ENCODE measurements at places on chromosomes 16 and 17.

GRCh38 chr17:10130263-10130662, 68.1 kb downstream of the GAS7 start:
- DNase-seq: no peak

DNA sequence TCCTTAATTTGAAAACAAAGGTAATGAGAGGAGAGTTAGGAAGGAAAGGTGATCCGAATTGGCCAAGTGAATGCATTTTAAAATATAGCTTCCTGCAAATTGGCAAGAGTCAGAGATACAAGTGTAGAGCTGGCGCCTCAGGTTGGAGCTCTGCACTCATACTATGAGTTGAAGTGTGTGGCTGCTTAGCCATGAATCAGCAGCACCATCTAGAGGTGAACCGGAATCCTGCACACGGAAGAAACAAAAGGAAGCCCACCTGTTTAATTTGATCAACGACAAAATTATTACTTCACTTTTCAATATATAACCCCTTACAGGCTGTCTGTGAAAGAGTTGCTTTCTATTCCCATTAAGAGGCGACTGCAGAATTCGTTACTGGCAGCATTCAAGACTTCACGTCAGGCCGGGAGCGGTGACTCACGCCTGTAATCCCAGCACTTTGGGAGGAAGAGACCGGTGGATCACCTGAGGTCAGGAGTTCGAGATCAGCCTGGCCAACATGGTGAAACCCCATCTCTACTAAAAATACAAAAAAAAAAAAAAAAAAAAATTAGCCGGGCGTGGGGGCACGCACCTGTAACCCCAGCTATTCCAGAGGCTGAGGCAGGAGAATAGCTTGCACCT, 1253.7 kb upstream of the CDH8 start:
- DNase-seq: peak; percentile 7

DNA sequence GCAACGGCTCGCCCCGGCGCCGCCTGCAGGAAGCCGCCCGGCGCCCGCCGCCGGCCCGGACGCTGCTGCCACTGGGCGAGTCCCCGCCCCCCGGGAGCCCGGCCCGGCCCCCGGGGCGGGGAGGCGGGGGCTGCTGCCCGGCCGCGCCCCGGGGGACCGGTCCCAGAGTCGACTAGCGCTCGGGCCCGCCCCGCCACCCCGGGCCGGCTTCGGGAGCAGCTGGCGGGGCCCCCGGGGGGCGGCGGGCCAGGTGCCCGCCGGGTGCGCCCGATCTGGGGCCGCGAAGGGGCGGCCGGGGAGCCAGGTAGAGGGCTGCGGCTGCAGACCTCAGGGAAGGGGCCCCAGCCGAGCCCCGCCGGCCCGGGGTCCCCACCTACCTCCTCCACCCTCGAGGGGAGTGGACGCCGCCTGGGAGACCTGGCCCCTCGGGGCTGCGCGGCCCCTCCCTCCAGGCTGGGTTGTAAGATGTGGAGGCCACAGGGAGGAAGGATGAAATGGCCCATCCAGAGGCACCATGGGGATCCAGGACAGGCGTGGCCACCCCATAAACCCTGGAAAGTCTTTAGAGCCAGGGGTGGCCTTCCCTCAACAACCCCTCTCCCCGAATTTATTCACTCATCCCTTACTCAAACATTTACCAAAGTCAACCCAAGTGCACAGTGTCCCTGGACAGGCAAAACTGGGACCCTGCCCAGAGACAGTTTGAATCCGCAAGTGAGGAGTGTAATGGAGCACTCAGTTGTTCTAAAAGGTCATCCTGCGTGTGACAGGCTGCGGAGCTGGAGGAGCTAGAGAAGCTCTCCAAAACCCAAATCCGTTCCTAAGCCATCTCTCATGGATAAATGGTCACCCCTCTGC, at the start of gene CDYL2:
CDYL2 (minus strand) TSS at position 73 of the 858 bp plus-strand sequence. CDS start 425 bp downstream, outside the sequence.
- DNase-seq: peak; percentile 69

GRCh38 chr17:42673885-42674754, 2.7 kb downstream of the PLEKHH3 start:
- DNase-seq: no peak

DNA sequence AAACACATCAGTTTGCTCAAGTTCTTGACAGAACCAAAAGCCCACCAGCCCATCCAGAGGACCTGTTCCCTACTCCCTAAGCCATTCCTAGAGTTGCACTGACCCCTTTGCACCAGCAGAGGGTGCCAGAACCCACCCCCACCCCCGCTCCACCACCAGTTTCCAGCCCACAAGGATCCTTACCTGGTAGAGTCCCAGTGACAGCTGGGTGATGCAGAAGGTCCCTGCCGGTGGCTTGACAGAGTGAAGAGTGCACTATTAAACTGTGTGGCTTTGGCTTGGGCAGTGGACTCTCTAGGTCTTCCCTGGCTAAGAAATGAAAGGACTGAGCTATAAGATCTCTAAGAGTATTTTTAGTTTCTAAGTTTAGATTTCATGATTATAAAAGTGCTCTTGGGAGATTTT, 73.3 kb upstream of the MTMR4 start:
- peak; percentile 36 for DNase-seq

DNA sequence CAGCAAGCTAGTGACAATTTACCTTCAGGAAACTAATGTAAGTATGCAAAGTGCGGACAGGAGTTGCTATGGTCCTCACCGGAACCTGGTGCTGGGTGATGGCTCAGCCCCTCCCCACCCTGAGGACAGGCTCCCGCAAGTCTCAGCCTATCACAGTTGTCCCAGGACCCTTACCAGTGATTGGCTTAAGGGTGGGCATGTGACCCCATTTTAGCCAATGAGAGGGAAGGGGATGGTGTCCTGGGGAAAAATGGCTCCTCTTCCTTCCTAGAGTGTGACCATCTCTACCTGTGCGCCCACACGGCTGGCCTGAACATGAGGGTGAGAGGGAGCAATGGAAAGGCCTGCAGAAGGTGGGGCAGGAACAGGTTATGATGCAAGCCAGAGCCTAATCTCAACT, 80.4 kb downstream of the C16orf78 start:
- DNase-seq: no peak

DNA sequence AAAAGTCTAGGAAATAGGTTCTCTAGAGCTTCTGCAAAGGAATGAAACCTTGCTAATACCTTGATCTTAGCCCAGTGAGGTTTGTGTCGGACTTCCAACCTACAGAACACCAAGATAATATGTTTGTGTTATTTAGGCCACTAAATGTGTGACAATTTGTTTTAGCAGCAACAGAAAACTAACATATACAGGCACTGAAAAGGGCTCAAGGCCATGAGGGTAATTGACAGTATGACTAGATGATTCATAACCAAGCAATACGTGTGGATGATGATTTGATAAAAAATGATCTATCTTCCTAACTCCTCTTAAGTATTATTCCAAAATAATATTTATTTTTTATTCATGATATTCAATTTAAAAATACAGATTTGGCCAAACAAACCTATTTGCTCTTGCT, 27.7 kb upstream of the MED13 start:
- DNase-seq: no peak

DNA sequence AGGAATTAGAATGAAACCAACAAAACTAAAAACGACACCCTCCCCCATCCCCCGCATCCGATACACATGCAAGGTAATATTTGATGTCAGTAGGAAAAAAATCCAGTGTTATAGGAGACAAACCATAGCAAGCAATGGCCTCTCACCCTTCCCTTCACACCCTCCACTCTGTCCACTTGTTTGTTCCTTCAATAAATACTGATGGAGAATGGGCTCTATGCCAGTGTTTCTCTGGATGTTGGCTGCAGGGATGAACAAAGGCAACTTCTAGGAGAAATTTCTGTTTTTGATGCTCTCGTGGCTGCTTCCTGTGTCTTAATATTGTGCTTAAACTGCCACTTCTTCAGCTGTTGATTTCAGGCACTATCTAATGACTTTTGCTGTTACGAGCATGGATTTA, 98.8 kb downstream of the WWOX start:
- DNase-seq: no peak

- DNase-seq: no peak
These were observed 41.8 kb upstream of the ARL4D start for GRCh38 chr17:43356999-43357398.

All from inflammatory macrophage treated with lipopolysaccharide for 4 hours (primary cell).